ENCODE measurements at places on chromosomes 7 and 10. TPM values are rescaled to one million over a fixed set of nuclear protein-coding genes. Genes with fewer than 3 reads are reported as not detected.

Gene KCNMA1
- total RNA-seq = not detected

DNA sequence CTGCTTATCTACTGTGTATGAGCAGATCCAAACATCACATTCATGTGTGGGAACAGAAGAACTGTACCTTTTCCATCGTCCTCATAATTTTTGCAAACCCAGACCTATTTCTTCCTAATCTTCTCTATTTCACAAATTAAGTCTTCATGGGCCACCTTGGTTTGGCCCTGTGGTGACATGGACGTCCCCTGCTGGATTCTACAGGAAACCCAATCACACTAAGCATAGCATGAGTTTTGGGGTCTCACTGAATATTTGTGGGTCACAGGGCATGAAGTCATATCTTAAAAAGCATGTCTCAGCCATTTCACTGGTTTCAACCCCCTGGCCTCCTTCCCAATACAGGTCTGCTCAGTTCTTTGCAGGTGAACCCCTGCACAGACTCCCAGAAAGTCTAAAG lies 35.8 kb upstream of the CDCA7L start:
- no peak for DNase-seq

GRCh38 chr10:78336402-78336791 lies 302.7 kb downstream of the RPS24 start:
- DNase-seq = no peak

- no peak for DNase-seq
Observed at GRCh38 chr10:83332690-83333089, 806.6 kb upstream of the GHITM start.

DNA sequence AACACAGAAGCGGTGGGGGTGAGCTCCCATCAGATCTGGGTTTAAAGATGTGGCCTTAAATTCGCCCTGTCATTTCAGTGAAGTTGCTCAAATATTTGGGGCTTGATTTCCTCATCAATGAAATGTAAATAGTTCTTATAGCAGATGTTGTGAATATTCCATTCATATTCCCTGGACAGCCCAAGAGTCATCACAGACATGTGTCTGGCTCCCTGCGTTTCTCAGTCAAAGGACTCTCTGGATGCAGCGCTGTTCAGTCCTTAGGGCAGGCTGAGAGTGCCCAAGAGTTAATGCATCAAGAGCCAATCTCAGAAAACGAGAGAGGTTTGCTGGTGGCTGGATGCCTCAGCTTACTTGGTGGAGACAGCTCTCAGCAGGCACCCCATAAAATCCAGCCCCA lies 475.5 kb upstream of the VSTM2A start:
- no peak for DNase-seq

DNA sequence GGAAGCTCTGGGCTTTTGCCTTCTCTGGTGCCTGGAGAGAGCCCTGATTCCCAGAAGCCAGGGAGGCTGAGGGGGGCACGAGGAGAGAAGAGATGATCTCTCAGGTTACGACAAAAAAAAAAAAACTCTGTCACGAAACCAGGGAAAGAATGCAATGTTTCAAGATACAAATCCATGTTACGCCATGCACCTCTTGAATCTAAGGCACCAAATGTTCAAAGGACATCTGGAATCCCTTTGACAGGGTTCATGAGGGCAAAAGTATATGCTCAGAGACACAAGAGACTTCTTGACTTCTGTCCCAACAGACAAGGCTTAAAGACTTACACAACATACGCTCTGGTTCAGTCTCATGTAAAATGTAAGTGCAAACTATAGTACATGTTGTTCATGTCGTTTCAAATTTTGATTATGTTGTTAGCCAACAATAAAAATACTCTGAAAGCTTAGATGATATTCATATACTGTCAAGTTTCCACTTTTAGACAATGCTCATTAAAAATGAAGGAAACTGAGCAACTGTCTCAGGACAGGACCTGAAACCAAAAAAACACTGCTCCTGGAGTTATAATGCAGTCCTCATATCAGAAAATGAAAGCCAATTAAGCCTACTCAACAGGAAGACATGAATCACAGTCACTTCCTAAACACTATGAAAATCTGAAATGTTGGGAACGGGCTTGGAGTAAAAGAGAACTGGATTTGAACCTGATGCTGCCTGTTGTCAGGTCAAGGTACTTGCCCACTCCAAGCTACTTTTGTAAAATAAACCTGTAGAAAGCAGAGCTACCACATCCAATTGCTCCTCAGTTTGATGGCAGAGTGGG lies 72.3 kb downstream of the CHCHD3 start:
- no peak for DNase-seq

- DNase-seq = no peak
Observed at GRCh38 chr7:14137676-14138075, 148.2 kb upstream of the ETV1 start.

DNA sequence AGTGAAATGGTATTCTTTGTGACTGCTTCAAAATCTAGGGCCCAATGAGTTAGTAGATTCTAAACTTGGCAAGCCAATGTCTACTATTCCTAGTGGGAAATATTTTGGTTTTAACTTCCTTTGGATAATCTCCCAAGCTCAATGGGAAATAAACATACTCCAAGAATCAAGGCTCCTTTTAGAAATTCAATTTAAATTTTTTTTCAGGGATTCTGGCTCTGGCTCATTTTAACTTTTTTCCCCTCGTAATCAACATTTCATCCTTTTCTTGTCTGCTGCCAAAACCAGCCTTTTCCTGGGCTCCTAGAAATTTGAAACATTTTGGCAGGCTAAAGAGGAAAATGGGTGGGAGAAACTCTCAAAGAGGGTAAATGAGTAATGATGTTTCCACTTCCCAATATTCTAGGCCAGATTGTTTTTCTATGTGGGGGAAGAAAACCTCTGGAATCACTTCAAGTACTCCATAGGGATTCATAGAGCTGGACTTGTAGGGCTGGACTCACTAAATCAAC lies 85.6 kb upstream of the AGR3 start:
- no peak for DNase-seq

DNA sequence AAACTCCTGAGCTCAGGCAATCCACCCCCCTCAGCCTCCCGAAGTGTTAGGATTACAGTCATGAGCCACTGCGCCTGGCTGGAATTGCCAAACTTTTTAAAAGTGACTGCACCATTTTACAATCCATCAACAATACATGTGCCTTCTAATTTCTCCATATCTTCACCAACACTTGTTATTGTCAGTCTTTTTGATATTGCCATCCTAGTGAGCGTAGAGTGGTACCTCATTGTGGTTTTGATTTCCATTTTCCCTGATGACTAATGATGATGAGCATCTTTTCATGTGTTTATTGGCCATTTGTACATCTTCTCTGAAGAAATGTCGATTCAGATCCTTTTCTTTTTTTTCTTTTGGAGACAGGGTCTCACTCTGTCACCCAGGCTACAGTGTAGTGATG lies 21.7 kb upstream of the STRIP2 start:
- no peak for DNase-seq

DNA sequence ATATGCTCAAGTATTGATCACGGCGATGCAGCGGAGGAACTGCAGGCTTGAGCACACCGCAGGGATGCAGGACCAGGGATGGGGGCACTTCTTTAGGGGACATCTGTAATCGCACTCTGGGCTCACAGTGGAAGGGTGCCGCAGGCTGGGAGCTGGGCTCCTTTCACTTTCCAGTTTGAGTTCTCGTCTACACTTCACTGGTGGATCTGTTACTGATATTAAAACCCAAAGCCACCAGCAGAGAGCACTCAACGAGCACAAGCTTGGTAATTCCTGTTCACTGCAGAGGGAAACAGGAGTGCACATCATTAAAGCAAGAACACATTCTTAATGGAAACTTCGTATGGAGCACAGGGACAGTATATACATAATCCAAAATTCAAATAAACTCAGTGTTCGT lies 91.3 kb downstream of the PARD3 start:
- DNase-seq = peak; percentile 13

- DNase-seq = peak; percentile 57
Observed at GRCh38 chr7:517774-518629, 1.6 kb downstream of the PDGFA start.

All from activated CD4-positive, alpha-beta T cell treated with anti-CD3 and anti-CD28 coated beads for 36 hours (primary cell).